OCI-M1 (cell line): ENCODE measurements at places on chromosomes 2 and 18.
A peak's percentile ranks its signal among the peaks of the same experiment; 100 is the strongest.

GRCh38 chr2:120793682-120794403 lies 58.2 kb downstream of the GLI2 start:
- no peak for DNase-seq

DNA sequence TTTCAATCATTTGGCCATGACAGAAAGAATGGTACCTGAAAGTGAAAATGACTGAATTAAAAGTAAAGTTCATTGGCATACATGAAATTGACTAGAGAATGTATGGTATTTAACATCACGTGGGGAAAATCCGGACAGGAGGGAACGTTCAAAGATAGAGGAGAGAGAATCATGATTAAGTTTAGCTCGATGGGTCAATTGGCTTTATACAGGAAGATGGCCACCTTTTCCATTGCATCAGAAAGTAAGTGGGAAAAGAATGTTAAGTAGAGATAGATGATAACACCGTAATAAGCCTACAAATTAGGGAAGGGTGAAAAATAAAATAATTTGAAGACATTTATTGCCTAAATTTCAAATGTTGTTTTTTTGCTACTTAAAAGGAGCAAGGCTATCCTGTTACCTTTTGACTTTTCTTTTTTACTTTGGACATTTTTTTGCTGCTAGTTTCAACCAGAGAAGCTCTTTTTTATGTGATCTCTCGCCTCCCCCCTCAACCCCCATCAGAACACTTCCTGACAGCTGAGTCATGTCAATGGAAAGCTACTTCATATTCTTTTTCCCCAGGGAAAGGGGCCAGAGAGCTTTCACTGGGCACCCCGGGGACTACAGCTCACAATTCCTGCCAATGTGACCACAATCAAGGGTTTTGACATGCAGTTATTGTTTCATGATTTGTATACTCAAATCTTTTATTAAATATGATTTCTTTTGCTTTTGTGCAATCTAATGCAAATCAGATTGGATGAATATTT lies 767 bp upstream of the CCDC102B start:
- no peak for DNase-seq

DNA sequence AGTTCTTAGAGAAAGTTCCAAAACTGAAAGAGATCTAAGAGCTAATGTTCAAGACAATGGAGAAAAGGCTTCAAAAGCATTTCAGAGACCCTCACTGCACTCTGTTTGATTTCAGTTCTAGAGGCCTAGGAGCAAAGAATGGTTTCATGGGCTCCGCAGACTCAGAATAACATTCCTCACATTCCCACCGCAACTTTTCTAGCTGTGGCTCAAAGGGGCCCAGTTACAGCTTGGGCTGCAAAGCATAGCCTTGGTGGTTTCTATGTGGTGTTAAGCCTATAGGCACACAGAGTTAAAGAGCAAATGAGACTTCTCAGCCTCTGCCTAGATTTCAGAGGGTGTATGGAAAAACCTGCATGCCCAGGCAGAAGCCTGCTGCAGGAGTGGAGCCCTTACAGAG lies 73.0 kb downstream of the FSIP2 start:
- DNase-seq: no peak

GRCh38 chr2:215615803-215616174 lies 179.9 kb upstream of the FN1 start:
- DNase-seq: peak; percentile 58

- no peak for DNase-seq
These were observed 64.5 kb upstream of the FAM124B start for GRCh38 chr2:224466304-224466895.

DNA sequence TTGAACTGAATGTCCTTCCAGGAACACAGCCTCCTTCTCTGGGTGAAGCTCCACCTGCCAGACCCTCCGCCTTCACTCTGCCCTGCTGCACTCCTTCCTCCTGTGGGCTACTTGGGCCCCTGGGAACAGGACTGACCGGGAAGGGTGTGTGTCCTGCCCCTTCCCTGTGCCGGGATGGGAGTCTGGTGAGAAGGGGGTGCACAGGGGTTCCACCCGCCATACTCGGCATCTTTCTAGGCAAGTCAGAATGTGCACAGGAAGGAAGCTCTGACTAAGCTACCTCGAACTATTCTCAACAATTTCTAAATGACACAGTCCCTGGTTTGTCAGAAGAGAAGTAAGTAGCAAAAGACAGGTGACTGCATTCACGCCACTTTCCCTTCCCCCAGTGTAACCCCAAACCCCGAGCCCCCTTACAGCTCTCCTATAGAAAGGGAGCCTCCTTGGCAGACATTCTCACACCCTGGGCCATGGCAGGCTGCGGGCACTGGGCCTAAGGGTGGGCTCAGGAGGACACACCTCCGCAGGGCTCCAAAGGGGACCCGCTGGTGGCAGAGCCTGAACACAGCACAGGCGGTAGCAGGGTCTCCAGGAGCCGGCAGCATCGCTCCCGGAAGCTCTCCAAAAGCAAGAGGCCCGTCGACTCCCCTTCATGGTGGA lies 184.1 kb downstream of the HDAC4 start:
- DNase-seq: no peak

DNA sequence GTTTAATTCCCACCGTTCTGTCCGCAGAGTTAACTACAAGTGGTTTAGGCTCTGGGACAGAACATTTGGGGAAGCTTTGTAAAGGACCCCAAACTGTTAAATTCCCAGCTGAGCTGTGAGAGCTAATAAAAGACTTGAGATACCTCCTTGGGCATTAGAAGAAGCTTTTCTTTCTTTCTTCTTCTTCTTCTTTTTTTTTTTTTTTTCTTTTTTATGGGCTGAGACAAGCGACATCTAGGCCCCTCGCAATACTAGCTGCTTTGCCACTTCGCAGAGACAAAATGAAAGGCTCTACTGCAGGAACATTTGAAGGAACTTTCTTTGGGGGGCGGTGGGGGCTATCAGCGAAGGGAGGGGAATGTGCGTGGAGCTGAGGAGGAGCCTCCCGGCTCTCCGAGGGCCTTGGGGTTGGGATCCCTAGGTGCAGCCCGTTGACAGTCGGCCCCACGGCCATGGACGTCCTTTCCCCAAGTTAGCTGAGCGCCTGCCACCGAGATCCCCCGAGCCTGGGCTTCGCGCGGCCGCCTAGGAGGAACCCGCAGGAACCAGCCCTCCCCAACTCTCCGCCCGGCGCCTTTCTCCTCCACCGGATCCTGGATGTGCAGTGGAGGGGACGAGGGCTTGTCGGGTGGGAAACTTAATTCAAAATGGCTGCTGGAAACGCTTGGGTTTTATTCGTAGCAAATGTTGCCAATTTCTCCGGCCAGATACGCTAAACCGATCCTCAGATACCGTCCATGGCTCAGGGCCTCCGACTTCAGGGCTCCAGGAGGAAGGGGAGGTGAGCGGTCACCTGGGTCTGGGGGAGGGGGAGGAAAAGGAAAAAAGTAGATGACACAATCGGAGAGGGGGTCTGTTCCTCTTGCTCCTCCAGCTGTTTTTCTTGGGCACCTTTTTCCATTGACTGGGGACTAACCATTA lies 4.2 kb downstream of the MEIS1 start:
- DNase-seq: no peak

GRCh38 chr2:122949523-122949922 lies 1075.6 kb upstream of the CNTNAP5 start:
- no peak for DNase-seq

DNA sequence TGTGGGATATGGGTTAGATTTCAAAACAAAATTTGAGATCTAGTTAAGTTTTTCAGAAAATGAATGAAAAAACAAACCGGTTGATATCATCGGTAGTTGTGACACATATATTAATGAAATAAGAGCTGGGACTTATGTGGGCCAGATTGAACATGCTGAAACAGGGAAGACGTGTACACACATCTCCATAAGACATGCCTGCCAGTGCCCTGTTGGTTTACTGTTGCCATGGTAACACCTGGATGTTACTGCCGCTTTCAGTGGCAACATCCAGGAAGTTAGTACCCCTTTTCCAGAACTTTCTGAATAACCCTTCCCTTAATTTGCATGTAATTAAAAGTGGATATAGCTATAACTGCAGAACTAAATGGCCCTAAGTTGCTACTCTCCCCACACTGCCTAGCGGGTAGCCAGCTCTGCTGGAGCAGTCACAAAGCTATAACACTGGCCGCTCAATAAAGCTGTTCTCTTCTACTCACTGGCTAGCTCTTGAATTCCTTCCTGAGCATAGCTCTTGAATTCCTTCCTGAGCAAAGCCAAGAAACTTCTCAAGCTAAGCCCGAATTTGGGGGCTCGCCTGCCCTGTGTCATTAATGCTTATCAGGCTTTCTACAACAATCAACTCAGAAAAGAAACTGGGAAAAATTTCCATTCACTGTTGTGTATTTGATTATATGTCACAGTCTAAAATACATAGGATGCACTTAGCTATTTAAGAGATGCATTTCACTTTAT lies 776.3 kb upstream of the CDH7 start:
- DNase-seq: no peak

GRCh38 chr18:40120796-40121391 lies 1834.1 kb upstream of the PIK3C3 start:
- peak; percentile 79 for DNase-seq

DNA sequence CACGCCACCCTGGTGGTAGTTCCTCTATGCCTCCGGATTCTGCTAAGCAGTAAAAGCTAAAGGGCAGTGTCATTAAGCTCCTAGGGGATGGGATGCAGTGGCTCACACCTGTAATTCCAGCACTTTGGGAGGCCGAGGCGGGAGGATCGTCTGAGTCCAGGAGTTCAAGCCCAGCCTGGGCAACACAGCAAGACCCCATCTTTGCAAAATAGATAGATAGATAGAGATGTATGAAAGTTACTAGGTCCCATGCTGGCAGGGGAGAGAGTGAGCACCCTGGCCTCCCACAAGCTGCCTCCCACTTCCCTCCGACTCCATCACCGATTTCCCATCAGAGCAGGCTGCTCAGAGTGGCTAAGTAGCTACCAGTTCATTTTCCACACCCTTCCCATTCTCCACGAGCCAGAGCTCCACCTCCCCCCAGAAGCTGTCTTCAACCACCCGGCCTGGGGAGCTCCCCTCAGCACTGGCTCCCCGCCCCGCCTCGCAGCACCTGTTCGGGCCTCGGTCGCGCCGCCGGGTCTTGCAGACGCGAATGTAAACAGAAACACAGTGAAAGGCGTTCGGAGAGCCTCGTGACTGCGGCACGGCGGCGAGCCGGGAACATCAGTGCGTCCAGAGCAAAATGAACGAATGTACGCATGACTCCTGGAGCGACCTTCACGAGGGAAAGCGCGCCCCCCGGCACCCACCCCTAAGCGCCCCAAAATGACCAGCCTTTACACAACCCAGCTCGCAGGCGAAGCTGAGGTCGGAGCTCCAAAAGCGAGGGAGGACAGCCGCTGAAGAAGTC lies 598 bp upstream of the CEP68 start:
- DNase-seq: no peak

DNA sequence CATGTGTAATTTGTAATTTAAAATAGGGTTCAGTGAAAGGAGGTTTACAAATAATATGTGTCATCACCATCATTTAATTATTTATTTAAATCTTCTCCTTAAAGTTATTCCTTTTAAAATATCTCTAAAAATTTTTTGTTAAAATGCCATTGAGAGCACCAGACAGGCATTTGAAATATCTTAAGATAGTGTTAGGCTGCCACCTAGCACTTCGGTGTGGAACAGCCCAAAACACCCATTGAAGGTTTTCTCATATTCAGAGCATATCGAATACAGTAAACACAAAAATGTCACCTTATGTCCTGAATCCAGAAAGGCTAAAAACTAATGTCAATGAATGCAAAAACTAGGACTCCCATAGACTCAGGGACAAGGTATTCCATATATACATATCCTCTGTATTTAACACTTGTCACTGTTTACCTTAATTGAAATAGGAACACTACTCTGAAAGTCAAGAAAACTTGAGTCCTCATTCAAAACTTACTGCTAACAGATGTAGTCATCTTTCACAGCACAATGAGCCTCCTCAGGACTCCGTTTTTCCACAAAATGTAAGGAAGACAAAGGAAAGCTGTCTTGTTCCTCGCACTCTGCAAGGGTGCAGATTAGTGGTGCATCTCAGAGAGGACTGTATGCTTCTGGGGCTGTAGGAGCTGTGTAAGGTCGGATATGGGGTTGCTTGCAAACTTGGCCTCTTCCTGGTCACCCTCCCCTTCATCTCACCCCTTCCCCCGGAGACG lies 329.5 kb downstream of the PAX3 start:
- peak; percentile 49 for DNase-seq

DNA sequence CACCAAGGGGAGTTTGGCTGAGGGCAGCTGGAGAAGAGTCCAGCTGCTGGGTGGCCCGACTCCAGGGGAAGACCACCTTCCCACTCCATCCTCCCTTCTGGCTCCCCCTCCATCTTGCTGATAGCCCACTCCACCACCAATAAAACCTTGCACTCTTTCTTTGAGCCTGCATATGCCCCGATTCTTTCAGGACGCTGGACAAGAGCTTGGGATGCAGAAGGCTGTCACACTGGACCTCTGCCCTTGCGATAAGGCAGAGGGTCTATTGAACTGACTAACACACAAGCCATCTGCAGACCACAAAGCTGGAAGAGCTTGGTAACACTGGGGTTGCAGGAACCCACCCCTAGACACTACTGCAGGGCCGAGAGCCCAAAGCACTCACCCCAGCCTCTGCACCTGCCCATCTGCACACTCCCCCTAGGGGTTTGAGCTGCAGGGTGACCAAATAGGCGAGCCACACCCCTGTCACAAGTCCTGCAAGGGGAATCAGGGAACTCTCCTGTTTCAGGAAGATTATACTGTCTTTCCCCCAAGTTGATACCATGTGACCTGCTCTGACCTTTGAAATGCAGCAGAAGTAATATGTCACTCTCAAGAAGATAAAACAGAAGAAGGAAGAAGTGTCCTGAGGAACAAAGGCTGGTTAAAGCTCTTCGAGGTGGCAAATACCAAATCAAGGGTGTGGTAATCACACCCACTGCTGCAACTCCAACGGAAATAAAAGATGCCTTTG lies 70.5 kb downstream of the SMAD4 start:
- peak; percentile 74 for DNase-seq

DNA sequence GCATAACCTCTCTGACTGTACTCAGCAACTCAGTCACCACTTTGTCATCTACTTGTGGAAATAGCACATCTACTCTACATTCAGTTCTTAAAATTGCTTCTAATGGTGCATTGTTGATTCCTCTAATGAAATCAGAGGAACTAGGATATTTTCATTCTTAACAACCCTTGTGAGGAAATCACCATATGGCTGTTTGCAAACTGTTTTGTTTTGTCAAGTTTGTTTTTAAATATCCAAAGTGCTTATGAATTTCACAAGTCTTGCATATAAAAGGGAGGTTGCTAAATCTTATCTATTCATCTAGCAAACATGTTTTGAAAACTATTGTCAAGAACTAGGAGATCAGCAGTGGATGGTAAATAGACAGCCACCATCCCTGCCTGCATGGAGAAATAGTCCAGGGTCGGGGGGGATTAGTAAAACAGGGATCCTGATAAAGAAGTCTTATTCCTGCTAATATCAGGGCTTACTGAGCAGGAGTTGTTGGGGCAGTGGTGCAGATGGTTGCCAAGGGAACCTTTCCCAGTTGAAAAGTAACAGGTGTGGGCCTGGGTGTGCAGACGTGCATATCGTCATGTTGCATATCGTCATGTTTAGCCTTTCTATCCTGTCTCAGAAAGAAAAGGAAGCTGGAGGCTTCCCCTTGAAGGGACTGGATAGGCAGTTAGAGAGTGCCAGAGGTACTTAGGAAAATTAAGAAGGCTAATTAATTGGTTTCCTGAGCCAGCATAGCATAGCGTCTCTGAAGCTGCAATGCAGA lies 7.5 kb upstream of the MYO3B start:
- no peak for DNase-seq

GRCh38 chr2:53233759-53234547 lies 533.7 kb upstream of the CHAC2 start:
- DNase-seq: no peak
